Right cardiac atrium (tissue), 5 donors: ENCODE measurements at places on chromosomes 13 and 19.

DNA sequence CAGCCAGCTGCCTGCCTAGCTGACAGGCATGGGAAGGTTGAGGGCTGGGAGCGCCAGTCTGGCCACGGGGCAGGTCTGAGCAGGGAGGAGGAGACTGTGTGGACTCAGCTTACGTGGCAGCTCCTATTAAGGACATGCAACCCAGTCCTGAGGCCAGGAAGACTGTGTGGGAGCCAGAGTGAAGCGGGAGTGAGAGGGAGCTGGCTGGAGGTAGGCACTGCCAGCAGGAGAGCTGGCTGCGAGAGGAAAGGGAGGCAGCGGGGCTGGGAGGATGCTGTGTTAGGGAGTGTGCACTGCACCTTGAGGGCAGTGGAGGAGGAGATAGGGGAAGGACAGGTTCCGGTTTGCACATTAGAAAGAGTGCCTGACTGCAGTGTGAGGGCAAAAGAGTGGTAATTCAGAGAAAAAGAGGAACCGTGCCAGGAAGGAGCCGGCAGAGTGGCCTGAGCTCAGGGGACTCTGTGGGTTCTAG is 99.2 kb downstream of the SLC7A1 start:
- DNase-seq = no peak

GRCh38 chr19:1451916-1452801 is 2.2 kb downstream of the APC2 start:
- DNase-seq = no peak

DNA sequence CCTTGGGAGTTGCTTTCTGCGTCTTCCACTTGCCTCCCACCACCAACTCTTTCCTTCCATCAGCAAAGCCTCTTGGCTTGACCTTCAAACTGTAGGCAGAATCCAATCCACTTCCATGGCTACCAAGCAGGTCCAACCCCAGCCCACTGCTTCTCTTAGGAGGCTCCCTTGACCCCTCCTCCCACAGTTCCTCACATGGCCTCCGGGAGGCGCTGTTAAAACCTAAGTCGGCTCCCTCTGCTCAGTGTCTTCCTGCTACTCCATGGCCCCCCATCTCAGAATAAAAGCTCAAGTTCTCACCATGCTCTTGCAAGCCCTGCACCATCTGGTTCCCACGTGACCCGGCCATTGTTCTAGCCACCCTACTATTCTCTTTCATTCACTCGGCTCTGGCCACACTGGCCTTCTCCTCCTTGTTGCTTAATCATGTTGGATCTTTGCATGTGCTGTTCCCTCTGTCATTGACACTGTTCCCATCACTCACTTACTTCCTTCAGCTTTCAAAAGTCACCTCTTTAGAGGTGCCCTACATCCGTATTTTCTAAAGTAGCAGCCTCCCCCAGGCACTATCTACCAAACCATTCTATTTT is 7.5 kb downstream of the IZUMO2 start:
- DNase-seq = no peak

DNA sequence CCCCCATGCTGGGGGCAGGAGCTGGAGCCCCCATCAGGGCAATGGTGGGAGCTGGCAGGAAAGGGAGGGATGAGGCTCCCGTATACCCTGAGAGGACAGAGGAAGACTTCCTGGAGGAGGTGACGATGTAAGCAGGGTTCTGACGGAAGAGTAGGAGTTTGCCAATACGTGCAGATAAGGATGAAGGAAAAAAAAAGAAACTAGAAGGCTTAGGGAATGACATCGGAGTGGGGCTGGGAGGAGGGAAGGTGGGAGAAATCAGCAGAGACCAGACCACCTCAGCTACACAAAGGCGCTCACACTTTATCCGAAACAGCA is 32.3 kb downstream of the ARHGEF18 start:
- DNase-seq = no peak

- no peak for DNase-seq
Observed at GRCh38 chr19:56508290-56508778, 679 bp downstream of the ZNF471 start.

DNA sequence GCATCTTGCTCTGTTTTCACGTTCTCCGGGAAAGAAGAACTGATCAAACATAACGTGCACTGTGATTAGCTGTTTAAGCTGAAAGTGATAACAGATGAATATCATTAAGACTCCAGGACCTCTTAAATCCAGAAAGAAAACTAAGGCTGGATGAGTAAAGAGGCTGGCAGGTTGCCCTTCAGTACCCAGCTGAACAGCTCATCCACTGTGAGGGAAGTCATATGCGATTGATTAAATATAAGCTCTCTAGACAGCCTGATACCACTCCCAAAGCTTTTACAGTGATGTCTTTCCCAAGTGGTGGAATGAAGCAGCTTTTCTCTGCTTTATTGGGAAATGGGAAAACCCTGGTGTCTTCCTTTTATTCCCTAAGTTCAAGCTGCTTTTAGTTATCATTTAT is 116.9 kb downstream of the EFNB2 start:
- no peak for DNase-seq
